ENCODE measurements at places on chromosomes 13 and 19.

DNA sequence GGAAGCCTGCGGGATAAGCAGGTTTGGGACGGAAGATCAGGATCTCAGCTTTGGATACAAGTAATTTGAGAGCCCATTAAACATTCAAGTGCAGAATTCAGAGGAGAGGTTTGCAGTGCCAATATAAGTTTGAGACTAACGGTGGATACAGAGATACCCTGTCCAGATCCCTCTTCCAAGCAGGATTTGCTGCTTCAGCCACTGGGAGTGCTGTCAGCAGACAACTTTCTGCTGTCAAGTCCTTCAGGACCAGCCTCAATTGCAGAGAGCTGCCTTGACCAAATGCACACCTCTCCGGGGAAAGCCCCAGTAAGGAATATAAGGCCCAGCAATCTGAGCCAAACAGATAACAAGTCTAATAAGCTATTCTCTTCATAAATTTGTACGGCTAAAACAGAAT is 46.1 kb upstream of the ZNF780A start:
- DNase-seq: no peak

GRCh38 chr19:33324628-33325027 is 22.3 kb upstream of the CEBPA start:
- no peak for DNase-seq

DNA sequence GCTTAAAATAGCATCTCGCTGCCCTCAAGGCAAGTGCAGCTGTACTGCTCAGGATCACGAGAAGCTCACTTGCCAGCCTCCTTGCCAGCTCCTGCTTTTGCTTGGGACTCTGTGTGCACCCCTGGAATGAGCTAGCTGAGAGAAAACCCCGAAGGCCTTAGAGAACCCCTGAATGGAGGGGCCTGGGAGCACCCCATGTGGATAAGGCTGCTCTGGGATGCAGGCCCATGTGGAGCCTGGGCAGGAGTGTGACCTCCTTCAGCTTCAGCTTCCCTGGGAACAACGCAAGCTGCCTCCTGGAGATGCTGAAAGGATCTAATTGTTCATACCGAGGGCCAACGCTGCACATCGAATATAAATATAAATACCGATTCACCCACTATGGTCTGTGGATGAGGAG is 109.2 kb downstream of the HSPH1 start:
- DNase-seq: no peak

DNA sequence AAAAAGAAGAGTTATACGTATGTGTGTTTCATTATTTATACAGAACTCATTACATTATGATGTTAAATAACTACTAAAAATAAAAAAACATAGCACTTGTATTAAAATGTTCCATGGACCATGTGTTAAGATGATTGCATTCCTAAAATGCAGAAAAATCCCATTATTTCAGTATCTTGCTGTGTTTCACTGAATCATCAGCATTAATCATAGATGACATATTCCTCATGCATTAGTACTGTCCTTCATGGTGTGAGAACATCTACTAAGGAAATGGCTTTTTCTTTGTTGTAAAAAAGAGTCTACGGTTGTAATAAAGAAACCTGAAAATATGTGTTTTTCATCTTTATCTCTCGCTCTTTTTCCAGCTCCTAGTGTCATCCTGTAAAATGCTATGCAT is 416.5 kb downstream of the FGF14 start:
- DNase-seq: no peak

GRCh38 chr13:114031631-114032030 is 57.8 kb upstream of the C13orf46 start:
- DNase-seq: no peak

DNA sequence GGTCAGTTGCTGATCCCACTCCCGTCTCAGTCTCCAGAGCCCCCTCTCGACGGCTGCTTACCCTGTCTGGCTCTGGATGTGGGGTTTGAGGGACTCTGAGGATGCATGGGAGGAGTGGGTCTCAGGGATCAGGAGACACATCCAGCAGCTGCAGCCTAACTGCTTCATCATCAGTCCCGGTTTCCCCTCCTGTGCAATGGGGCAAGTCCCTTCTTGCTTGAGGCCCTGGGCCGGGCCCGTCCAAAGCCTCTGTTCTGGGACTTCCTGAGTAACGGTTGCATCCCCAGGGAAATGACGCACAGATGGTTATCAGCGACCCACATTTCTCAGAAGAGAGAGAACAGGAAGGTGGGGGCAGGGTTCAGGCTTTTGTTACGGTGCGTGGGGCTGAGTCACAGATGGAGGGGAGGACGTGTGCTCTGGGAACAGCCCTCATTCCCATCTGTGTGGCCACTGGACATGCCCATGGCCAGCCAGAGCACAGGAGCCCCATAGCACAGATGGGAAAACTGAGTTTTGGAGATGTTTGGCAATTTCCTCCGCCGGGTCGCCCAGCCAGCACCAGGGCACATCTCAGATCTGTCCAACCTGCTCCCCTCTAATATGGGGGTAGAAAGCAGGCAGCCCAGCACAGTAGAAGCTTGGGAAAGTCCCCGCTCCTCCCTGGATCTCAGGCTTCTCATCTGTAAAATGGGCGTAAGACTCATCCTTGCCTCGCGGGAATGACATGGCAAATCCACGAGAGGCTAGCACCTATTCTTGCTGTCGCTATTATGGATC is 19.3 kb downstream of the GNA15 start:
- DNase-seq: peak; percentile 52

DNA sequence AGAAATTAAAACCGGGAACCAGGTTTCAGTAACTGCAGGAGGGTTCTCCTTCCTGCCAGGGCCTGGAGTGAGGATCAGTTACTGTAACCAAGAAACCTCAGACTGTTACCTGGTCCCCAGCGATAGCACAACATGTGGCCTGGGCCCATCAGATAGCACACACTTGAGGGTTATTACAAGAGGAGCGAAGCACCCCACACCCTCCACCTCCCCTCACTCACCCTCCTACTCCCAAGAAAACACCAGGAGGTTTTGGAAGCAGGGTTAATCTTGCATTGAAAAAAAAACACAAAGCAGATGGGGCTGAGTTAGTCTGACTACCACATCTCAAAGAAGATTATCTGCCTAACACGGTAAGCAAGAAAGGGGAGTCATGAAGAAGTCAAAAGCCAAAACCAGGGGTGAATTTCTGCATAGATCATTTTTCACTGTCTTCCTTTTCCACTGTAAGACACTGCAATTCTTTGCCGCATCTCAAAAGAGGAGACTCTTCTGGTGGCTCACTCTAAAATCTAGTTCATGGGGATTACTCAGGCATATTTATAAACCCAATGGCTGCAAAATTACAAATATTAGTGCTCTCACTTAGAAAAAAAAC is 75.9 kb upstream of the DOCK9 start:
- DNase-seq: no peak

DNA sequence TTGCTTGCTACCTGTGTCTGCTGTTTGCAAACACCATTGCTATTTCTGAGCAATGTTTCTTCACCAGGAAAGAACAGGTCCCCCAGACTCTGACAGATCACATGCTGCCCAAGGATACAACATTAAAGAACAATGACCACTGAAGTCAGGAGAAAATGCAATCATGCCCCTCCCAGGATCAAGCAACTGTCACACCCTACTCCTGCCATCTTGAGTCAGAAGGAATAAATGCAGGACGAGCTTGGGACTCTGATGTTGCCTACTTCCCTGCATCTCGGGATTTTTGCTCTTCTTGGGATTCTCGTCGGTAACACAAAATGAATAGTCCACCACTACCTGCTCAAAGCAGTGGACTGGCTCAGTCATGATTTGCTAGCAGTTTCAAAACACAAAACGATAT is 490.6 kb downstream of the COG6 start:
- DNase-seq: no peak

DNA sequence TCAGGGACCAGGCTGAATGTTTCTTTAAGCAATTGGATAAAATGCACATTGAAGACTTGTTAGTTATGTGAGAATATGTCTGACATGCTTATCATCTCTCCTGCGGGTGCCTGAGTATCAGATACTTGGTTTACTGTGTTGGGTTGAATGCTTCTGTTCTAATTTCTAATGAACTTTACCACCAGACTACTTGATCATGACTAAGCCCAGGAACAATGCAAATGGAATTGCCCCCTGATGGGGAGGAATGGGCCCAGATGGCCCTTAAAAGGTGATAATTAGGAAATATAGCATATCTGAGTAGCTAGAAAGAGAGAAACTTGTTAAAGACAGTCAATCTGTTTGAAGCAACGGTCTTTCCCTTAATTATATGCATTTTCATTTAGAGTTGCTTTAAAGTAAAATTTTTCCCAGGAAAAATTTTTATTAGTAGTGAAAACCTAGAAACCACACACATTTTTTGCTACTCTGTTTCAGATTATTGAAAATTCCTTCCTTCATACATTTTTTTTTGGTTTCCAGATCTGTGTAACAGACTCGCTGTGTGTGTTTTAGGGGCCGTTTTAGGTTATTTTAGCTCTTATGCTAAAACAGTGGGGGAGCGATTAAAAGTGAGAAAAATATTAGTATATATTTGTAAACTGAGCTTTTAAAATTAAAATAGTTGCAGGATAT is 186.6 kb downstream of the TM9SF2 start:
- DNase-seq: no peak

- no peak for DNase-seq
Measured at GRCh38 chr19:17101686-17102628, 26.4 kb downstream of the MYO9B start.

GRCh38 chr19:35719402-35720162 is 1.8 kb downstream of the KMT2B start:
- DNase-seq: no peak

- DNase-seq: no peak
Measured at GRCh38 chr19:30731591-30731990, 359.4 kb downstream of the ZNF536 start.

- DNase-seq: no peak
Measured at GRCh38 chr19:30653646-30654386, 281.6 kb downstream of the ZNF536 start.

- no peak for DNase-seq
Measured at GRCh38 chr13:98324105-98324504, 147.0 kb upstream of the RNF113B start.

DNA sequence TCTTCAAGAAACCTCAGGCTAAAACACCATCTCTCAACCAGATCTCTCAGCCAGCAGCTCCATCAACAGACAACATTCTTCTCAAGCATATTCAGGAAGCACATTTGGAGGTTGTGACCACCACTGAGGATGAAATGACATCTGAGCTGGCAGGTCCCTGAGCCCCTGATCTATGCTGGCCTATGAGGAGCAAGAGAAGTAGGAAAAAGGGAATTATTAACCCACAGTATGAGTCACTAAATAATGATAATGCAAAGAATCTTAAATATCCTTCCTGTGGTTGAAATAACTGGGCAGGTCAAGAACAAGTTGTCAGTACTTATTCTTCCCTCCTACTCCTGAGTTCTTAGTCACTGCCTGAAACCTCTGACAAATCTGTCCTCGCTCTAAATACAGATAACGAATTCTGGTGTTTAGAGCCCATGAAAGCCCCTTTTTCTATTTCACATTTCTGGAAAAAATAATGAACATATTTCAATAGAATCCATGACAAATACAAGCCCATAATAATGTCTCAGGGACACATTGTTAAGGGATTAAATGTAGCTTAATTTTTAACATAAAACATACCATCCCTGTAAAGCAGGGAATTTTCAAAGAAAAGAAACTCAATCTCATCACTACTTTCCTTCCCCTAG is 225.8 kb upstream of the IRS2 start:
- no peak for DNase-seq

DNA sequence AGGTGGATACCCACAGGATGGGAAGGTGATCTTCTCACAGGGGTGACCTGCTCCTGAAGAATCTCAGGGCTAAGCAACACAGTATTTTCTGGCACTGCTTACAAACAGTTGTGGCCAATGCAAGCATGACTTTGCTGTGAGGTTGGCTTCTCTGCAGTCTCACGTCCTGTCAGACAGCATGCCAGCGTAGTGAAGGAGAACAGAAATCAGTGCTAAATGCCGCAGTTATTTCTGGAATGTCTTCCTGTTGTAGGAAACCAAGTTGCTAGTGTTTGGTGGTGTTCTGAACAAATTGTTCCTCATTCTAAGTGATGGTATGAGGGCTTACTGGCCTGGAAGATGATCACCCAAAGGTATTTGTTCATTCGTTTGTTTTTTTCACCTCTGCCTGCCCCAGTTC is 320.1 kb downstream of the MTUS2 start:
- DNase-seq: no peak

DNA sequence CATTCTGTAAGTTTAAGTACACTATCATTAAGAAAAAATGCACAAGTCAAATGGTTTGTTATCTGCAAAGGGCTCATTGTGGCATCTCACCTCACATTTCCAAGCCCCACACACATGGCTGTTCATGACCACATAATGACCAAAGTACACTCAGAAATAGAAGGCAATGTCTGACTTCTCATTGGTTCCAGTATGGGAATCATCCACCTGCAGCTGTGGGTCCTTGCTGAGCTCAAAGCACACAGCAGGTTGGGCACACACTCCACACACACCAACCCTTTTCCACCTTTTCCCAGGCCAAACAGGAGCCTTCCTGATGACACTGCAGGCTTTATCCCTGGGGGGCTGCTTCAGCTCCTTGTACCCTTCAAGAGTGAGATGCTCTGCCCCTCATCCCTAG is 11.8 kb downstream of the CLC start:
- no peak for DNase-seq

GRCh38 chr13:51047434-51048165 is 63.5 kb downstream of the C13orf42 start:
- DNase-seq: no peak

DNA sequence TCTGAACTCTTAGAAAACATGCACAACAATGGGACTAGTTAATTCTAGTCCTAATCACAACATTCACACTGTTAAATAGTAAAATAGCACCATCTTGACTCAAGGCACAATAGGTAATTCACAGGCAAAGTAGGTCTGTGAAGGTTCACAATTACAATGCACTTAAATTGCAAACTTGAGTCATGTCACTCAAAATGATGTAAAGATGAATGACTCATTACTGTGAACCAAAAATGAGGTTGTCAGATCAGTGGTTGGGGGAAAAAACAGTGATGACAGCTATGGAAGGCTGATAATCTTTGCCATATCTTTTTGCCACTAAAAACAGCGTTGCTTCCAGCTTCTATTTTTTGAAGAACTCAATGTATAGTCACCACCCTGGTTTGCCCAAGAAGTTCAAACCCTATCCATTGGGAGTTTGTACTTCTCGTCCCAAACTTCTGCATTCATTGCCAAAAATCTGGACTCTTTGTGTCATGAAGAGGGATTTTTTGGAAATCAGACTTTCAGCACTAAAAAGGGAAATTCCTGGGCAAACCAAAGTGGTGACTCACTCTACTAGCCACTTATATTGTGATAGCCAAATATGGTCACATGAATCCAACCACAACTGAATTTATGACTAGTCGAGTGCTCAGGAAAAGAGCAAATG is 200.9 kb upstream of the TMTC4 start:
- no peak for DNase-seq

GRCh38 chr19:4624733-4625362 is 14.5 kb upstream of the TNFAIP8L1 start:
- no peak for DNase-seq
